Left colon (tissue), 2 donors: ENCODE measurements at places on chromosomes 2 and 18. TPM values are rescaled to one million over a fixed set of nuclear protein-coding genes. Genes with fewer than 3 reads are reported as not detected.

GRCh38 chr2:39304200-39304599 lies 60.4 kb upstream of the CDKL4 start:
- DNase-seq, result no peak

GRCh38 chr2:20484810-20485611 lies 38.1 kb downstream of the RHOB start:
- no peak for DNase-seq

The SLC19A3 gene
- 15.2 TPM for total RNA-seq

The NRP2 gene
- total RNA-seq, result 42.6 TPM

The GREB1 gene
- total RNA-seq, result 0.85 TPM
